ENCODE measurements at places on chromosomes 12 and 14.

- H3K27ac ChIP-seq = no peak overlapping the region
- DNase-seq = no peak
- no peak overlapping the region for H3K4me3 ChIP-seq
- H3K27me3 ChIP-seq = no peaks in the 10 kb centered on the region
- no peaks in the 10 kb centered on the region for H3K4me1 ChIP-seq
Measured at GRCh38 chr12:29533815-29534489, 36.5 kb upstream of the OVCH1 start.

GRCh38 chr12:1592444-1593173 is 1.8 kb downstream of the FBXL14 start:
- H3K4me3 ChIP-seq = peak overlapping the region; percentile 0
- no peak overlapping the region for H3K27ac ChIP-seq
- no peaks in the 10 kb centered on the region for H3K27me3 ChIP-seq
- no peaks in the 10 kb centered on the region for H3K36me3 ChIP-seq
- DNase-seq = peak; percentile 48

DNA sequence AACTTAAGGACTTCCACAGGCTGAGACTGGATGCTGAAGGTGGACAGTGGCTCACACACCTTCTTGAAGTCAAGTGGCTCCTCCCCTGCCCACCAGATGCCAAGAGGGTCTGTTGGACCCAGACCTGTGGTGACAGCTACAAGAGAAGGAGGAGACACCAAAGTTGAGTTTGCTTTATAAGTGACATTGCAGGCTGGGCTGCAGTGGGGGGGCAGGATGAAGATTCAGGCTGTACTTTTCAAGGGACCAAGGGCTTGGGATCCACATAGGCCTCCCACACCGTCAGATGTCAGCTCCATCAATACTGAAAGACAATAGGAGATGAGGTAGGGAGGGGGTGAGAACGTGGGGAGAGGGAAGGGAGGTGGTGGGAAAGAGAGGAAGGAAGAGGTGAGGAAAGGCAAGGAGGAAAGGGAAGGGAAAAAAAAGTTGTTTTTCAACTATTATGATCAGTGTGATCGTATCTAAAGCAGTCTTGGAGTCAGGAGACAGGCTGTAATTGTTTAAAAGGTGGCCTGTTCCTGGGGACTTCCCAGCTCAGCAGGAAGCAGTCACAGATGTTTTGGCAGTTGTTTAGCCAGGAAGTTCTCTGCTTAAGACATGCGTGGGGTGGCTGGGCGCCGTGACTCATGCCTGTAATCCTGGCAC is 84.1 kb upstream of the RESF1 start:
- H3K27ac ChIP-seq = no peak overlapping the region
- no peaks in the 10 kb centered on the region for H3K27me3 ChIP-seq
- no peak overlapping the region for H3K4me3 ChIP-seq
- DNase-seq = no peak

DNA sequence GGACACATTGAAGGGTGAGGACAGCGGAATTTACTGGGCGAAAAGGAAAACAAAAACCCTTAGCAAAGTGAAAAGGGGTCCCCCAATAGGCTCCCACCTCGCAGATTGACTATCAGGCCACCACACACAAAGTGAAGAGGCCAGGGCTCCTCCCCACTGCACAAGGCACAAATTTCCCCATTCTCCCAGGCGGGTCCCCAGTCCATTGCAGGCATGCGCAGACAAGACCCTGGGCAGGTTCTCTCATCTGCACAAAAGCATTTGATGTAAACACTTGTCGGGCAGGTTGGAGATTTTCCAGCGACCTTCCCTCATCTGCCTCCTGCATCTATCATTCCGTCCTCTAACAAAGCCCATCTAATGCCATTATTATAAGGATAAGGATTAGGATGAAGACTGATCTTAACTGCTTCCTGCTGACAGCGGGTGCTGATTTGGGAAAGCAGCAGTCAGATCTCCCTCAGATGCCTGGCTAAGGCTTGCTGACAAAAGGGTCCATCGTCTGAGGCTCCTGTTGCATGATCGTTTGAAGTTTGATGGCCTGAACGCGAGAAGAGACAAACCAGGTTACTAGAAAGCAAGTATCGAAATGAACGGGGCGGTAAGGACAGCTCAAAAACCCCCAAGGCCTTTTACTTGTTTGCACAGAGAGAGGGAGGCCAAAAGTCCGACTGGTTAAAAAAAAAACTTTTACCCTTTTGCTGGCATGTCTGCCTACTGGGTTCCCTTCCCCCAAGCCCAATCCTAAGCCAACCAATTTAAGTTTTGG is 14.4 kb downstream of the ASCL4 start:
- no peaks in the 10 kb centered on the region for H3K36me3 ChIP-seq
- DNase-seq = no peak
- no peaks in the 10 kb centered on the region for H3K4me1 ChIP-seq
- no peak overlapping the region for H3K4me3 ChIP-seq
- no peaks in the 10 kb centered on the region for H3K27me3 ChIP-seq

GRCh38 chr12:7068240-7068993 is 7.9 kb downstream of the C1S start:
- H3K27ac ChIP-seq = peak overlapping the region; percentile 73
- H3K27me3 ChIP-seq = no peaks in the 10 kb centered on the region
- no peak overlapping the region for H3K4me3 ChIP-seq
- no peaks in the 10 kb centered on the region for H3K36me3 ChIP-seq
- H3K4me1 ChIP-seq = peaks cover 16% of the 10 kb centered on the region
- DNase-seq = peak; percentile 43

Data from hepatocyte (in vitro differentiated cells).